Endothelial cell (in vitro differentiated cells): ENCODE measurements at places on chromosomes 3 and 15.

GRCh38 chr3:9102240-9102981 lies 139.1 kb upstream of the RAD18 start:
- DNase-seq: no peak

GRCh38 chr3:45911511-45912226 lies 25.3 kb downstream of the CCR9 start:
- no peak for DNase-seq

DNA sequence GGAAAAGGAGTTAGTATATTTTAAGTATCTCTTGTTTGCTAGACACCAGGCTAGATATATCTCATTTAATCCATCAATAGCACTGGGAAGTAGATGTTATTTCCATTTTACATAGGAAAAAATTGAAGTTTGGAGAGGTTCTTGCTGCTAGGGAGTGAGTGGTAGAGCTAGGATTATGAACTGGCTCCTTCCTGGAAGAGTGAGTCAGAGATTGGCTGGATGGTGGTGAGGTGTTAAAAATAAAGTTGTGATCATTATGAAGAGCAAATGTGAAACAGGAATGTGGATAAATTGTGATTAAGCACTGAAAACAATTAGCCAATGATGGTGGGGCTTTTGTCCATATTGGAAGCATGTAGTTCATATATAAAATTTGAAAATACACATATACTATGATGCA lies 234.2 kb downstream of the WNT5A start:
- DNase-seq: no peak

DNA sequence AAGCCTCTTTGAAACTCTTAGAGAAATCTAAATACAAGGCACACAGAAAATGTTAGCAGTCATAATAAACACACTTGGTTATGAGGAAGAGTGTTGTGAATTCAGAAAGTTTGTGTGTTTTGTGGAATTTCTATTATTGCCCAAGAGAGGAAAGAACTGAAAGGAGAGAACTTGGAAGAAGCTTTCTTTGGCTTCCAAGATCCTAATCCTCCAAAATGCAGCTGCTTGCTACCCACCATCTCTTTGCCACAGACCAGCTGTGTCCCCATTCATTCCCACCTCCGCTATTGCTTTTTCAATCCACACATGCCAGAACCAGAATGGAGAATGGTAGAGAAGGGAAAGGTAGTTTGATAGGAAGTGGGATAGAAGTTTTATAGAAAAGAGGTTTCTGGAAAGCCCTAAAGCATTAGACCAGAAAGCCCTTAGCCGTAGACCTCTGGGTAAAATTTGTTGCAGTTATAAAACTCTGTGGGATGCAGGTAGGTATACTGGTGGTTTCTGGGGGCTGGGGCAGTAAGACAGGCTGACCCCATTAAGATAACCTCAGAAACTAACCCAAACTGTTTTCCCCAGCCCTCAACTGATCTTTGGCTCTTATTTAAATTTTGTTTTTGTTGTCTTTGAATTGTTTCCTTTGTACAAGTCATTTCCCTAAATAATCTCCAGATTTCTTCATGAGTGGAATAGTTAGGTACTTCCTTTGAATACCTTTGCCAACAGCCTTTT lies 108.5 kb downstream of the FILIP1L start:
- no peak for DNase-seq

- no peak for DNase-seq
Observed at GRCh38 chr3:77571971-77572715, 532.2 kb downstream of the ROBO2 start.

DNA sequence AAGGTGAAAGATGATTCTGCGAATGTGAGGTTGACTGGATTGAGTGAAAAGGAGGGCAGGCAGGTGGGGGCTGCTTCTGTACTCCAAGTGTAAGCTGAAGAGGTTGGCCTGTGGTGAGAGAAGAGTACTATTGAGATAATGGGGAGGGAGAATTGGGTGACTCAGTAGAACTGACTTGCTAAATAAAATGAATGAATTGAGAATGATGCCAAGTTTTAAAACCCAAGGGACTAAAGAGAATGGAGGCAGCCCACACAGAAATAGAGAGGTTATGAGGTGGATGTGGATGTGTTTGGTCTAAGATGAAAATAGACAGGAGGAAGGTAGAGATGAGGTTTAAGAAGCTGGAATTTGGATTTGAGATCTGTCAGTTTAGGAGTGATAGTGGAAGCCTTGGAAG lies 5.9 kb downstream of the MME start:
- no peak for DNase-seq

DNA sequence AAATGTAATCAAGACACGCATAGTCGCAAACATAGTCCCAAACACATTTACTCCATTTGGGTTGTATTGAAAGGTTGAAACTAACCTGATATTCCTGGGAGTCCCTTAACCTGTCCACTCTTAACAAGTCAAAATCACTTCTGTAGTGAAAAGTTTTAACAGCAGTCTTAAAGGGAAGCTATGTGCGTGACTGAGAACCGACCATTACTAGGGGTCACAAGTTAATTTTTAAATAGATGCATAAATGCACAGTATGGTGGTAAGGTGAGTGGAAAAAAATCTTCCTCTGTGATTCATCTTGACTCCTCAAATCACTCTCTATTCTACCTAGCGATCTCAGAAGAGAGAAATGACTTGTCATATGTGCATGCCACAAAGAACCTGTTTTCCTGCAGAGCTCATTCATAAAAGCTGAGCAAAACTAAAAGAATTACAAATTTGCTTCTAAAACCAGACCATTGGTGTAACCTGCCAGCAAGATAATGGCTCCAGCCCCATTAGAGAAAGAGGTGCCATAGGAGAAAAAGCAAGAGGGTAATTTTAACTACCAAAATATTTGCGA lies 4.8 kb downstream of the GPR15 start:
- no peak for DNase-seq

DNA sequence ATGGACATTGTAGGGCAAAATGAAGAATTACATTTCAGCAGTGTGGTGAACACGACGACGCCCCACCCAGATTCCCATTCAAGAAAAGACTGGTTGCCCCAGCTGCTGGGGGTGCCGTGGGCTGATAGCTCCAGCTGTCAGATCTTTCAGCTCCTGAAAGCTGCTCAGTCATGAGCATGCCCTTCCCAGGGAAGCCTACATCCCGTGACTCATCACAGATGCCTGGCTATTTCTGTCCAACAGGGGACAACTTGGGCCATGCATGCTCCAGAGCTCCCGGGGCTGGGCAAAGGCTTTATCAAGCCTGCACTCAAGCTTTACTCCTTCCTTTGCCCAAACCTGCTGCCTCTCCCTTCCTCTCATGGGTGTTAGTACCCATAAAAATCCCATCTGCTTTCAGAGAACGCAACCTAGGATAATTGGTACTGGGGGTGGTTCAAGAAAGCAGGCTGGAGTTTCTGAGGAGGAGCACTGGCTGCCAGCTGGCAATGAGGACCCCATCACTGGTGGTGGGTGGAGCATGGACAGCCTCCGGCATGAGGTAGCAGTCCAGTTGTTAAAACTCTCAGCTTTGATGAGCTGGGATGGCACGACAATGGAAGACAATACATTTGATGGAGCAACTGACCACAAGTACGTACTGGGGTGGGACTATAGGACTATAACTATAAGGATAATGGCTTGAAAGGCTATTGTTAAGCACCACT lies 16.4 kb upstream of the ST8SIA2 start:
- DNase-seq: no peak

DNA sequence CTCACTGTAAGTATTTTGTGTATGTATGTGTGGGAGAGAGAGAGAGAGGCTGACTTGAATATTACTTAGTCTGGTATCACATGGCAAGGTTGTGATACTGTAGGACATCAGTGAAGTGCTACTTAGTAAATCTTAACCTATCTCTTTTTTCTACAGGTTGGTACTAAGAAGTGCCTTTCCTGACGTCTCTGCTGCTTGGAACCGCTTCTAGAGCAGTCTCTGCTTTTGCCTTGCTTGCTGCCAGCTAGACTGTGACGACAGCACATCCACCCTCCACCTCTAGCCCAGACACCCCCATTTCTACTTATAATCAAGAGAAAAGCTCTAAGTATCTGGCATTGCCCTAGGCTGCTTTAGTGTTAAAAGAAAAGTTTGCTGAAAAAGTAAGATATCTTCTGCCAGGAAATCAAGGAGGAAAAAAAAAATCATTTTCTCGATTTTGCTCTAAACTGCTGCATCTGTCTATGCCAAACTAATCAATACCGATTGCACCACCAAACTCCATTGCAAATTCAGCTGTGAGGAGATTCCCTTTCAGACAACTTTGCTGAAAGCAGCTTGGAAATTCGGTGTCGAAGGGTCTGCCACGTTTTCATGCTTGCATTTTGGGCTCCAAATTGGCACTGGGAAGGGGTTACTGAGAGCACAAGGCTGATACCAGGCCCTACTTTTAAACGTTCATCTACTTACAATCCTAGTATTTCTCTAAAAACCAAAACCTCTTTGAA lies 30.7 kb downstream of the MBNL1 start:
- DNase-seq: no peak

DNA sequence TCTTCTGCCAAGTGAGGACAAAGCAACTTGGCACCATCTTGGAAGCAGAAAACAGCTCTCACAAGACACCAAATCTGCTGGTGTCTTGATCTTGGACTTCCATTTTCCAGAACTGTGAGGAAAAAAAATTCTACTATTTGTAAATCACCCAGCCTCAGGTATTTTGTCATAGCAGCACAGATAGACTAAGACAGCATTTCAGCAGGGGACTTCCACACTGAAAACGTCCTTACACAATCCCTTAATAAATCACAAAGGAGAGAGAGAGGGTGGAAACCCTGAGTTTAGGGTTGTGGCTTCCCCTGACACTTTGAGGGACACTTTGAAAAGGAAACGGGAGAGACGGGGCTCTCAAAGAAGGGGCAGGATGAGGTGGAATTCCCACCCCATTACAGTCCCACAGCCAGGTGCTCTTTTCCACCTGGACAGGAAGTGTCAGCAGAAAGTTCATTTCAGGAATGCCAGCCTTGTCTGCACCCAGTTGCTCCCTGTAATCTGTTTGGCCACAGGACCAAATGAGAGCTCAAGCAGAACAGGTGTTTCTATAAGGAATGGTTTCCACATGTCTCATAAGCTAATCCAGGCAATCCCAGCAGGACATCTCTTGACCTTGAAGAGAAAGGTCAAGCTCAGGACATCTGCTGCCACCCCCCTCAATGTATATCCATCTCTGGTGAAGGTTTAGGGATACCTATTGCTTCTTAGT lies 51.3 kb downstream of the MYLK start:
- DNase-seq: no peak

DNA sequence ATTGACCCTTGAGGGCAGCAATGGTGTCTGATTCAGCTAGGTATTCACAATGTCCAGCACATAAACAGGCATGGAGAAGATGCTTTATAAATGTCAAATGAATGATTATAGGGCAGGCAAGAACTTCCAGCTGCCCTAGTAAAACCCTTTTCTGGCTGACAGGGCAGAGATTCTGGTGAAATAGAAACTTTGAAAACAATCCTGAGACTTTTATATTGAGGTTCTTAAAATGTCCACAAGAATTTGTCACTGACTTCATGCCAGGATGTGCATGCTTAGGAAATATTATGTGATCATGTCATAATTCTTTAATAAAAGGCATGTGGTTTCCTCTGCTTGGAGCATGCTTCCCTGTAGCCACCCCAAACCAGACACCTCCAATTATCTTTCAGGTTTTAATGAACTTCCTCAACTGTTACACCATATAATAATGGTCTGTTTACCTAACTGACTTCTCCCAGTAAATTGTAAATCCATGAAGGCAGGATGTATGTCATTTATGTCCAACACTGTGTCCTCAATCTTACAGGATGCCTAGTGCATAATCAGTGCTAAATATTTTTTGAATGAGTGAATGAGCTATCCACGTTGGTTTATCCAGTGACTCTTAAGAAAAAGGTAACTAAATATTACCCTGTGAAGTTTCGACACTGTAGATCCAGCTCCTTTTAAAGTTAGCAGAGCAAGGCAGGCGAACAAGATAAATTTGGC lies 43.4 kb upstream of the CLRN1 start:
- no peak for DNase-seq

DNA sequence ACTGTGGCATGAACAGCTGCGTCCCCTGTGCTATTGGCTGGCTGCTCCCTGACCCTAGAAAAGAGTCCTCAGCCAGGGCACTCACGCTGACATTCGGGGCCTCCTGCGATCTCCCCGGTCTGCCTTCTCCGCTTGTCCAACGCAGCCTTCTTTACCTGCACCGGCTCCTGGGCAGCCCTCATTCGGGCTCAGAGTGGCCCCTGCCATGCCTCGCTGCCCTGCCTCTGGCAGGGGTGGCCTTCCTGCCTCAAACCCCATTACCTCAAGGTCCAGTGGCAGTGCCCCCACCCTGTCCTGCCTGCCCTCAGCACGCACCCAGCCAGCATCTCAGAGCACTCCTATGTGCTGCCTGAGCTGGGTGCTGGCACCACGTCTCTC lies 86.5 kb downstream of the TBC1D2B start:
- DNase-seq: no peak

- no peak for DNase-seq
Observed at GRCh38 chr3:48826451-48826850, 21.2 kb downstream of the PRKAR2A start.

GRCh38 chr3:71010726-71011455 lies 572.6 kb downstream of the FOXP1 start:
- no peak for DNase-seq

GRCh38 chr15:65208647-65209046 lies 2.6 kb downstream of the CILP start:
- no peak for DNase-seq

DNA sequence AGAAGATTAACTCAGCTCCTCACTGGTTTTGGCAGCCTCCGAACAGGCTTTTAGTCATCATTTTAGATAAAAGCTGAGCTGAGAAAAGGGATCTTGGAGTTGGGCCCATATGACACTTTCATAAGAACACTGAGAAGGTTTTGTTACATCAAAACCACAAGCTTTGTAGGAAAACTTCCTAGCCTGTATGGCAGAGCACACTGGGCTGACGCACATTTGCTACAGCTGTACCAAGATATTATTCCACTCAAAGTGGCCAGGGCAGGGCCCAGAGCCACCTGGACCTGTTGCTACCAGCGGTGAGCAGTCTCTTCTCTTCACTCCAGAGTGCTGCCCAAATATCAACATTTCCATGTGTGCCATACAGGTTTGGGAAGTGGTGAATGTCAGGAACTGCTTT lies 160.5 kb upstream of the CCDC54 start:
- DNase-seq: no peak

DNA sequence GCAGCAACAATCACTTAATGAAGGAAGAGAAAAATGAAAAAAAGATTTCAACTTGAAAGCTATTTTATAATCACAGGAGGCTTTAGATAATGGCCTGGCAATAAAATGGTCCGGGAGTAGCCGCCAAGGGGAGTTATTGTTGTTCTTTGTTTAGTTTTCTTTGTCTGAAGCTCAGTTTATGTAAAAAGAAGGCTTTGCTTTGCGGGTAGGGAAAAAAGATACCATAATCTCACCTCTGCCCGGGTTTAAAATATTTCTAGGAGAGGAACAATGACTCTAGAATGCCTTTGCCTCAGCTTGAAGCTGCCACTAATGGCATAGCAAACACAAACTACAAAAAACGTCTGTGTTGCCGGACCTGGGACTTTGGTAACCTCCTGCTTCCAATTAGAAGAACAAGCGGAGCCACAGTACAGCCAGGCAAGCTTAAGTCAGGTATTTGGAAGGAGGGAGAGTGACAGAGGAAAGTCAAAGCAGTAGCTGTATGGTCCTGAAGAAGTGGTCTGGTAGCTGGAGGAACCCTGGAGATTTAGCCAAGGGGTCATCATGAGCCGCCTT lies 764.5 kb downstream of the TUSC7 start:
- no peak for DNase-seq
